ENCODE measurements at places on chromosomes 13 and 19.
A peak's percentile ranks its signal among the peaks of the same experiment; 100 is the strongest.

GRCh38 chr19:13890136-13890535 is 13.2 kb downstream of the NANOS3 start:
- DNase-seq, result no peak

DNA sequence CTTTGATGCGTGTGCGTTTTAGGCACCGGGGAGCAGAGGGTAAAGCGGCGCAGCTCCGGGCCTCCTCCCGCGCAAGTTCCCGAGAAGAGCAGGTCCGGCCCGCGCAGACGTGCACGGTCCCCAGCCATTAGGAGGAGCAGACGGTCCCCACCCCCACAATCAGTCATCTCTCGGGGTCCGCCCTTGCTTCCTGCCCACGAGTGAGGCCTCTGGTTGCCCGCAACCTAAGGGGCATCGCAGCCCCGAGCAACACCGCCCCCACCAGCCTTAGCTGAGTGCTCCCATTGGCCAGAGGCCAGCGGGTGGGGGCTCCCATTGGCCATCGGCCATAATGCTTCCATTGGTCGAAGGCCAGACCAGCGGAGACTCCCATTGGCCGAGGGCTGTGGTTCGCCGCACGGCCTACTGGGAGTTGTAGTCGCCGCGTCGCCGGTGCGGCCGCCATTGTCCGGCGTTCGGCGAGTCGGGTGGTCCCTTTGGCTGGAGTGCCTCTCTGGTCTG is at the start of gene ZNF8:
Gene ZNF8, plus strand, starts transcription at position 415 of the 501 bp plus-strand sequence. CDS start 127 bp downstream, outside the sequence.
- DNase-seq, result peak; percentile 95

DNA sequence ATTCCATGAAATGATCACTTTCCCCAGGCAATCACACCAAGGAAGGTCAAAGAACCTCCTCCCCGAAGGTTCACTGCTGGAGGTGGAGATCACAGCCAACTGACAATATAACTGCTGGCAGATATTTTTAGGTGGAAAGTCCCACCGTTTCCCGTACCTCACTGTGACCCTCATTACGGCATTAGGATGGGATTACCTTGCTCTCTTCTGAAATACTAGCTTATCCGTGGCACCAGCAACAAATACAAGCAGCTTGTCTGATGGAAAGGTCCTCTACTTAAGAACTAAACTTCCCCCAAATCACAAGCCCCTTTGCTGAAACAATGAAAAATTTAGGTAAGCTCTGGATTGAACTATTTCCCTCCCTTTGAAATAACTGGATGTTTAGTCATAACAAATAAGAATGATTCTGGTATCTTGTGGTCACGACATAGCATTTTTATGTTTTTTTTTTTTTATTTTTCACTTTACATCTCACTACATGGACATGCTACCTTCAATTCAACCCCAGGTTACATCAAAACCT is 178.9 kb downstream of the COL4A1 start:
- DNase-seq, result no peak

GRCh38 chr13:37484056-37484455 is 114.5 kb downstream of the POSTN start:
- DNase-seq, result no peak

DNA sequence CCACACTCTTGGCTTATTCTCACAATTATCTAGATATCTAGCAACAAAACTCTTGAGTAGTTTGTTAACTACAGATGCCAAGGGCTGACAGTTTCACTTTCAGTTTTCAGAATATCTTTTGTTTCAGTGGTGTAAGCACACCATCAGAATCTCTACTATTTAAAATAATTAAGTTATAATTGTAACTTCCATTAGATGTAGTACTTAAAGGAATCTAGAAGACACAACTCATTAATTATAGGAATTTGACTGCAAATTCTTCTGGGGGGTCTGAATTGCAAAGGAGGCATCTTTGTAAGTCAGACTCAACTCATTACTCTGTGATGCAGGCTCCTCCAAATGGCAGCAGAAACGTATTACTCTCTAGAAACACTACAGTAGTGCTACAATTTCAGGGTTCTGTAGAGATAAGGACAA is 44.9 kb upstream of the USPL1 start:
- DNase-seq, result no peak

- no peak for DNase-seq
Measured at GRCh38 chr13:73187106-73187505, 128.3 kb downstream of the KLF5 start.

GRCh38 chr19:3387645-3388589 is 21.5 kb downstream of the NFIC start:
- DNase-seq, result no peak

GRCh38 chr13:43030548-43030947 is 7.2 kb downstream of the DNAJC15 start:
- no peak for DNase-seq
